ENCODE measurements at places on chromosomes 7 and 10.

GRCh38 chr7:94922457-94922856, 15.1 kb downstream of the PPP1R9A start:
- no peak for DNase-seq

DNA sequence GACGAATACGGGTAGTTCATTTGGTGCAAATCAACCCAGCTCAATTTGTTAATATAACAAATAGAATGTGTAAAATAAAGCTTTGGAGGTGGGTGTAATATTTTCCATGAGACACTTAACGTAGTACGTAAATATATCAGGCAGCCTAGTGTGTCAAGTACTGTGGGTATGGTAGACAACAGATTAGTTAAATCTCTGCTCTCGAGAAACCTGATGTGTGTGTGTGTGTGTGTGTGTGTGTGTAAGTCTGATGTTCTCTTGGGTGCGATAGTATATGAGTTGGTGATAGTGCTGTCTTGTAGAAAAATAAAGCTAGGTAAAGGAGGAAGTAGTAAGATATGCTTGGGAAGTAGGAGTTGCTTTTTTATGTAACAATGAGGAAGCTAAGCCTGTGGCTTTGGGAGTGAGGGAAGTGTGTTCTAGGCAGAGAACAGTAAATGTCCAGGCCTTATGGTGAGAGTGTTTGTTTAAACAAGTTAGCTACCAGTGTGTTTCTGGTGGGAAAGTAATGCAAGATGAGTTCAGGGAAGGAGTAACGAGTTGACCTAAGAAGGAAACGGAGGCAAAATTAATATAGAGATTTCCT, 26.1 kb downstream of the WAC start:
- no peak for DNase-seq

DNA sequence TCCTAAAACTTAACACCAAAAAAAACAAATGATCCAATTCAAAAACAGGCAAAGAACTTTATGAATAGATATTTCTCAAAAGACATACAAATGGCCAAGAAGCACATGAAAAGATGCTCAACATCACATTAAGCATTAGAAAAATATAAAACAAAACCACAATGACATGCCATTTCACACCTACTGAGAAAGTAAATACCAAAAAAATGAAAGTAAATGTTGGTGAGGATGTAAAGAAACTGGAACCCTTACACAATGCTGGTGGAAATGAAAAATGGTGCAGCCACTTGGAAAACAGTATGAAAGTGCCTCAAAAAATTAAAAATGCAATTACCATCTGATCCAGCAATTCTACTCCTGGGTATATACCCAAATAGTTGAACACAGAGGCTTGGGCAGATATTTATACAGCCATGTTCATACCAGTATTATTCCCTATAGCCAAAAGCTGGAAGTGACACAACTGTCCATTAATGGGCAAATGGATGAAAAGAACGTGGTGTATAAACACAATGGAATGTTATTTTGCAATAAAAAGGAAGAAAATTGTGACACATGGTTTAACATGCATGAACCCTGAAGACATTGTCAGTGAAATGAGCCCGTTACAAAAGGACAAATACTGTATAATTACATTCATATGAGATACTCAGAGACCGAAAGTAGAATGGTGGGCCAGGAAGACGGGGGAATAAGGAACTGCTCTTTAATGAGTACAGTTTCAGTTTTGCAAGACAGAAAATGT, 89.0 kb downstream of the JMJD1C start:
- DNase-seq: no peak

- DNase-seq: no peak
Observed at GRCh38 chr10:101485681-101486554, 102.1 kb downstream of the POLL start.

DNA sequence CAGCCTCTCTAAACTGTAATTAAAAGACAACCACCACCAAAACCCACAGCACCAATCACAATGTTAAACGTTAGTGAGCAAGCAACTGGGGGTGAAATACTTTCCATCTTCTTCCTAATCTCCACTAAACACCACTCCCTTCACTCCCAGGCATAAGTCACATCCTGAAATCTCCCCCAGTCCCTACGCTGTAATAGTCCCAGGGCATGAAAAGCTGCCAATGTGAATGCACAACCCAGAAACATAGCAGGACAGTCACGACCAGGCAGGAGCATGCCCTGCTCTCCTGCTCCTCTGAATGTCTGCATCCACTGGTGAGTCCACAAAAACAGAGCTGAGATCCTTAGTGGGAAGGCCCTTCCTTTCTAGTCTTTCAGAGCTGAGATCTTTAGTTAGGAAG, 288.9 kb downstream of the PARD3 start:
- DNase-seq: no peak

DNA sequence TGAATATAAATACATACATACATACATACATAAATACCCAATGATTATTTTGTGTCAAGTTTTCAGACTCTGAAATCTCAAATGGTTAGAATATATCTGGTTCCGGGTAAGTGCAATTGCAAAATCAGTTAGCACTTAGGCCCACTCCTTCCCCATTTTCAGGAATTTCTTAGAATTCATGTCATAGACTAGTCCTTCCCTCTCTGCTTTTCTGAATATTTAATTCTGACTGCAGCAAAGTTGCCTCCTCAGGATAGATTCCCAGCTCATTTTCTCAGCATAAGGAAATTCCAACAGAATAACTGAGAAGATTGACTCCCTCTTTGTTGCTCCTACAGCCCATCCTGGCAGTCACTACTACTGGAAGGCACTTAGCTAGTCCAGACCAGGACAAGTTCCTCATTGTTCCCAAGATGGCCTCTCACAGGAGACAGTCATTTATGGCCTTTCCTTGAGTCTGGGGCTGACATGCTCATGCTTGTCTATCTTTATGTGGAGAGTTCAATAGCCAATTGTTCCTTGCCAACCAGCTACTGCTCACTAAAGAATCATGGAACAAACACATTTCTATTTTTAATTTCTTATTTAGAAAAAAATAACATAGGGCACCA, 142.9 kb upstream of the ITGB1 start:
- DNase-seq: no peak

GRCh38 chr10:70834441-70835151, 18.8 kb downstream of the SGPL1 start:
- no peak for DNase-seq

DNA sequence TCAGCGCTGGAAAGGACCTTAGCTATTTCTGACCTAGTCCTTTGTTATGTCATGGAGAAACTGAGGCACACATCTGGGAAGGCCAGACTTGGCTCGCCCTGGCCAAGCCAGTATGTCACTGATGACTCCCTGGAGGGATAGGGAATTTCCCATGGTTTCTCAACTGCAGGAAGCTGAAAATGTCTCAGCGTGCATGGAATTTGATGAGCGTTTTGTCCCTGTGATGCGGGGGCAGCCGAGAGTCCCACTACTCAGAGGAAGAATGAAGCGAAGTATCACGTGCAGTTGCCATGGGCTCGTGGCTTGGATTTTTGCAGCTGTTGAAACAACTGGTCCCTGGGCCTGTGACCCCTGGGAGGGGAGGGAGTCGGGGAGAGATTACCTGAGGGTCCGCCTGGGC, 44.8 kb downstream of the CLIP2 start:
- no peak for DNase-seq

GRCh38 chr10:3902054-3902808, 117.2 kb upstream of the KLF6 start:
- DNase-seq: no peak

- no peak for DNase-seq
Observed at GRCh38 chr10:78494179-78494578, 460.5 kb downstream of the RPS24 start.

- no peak for DNase-seq
Observed at GRCh38 chr10:99233000-99233688, 2.5 kb downstream of the HPSE2 start.

DNA sequence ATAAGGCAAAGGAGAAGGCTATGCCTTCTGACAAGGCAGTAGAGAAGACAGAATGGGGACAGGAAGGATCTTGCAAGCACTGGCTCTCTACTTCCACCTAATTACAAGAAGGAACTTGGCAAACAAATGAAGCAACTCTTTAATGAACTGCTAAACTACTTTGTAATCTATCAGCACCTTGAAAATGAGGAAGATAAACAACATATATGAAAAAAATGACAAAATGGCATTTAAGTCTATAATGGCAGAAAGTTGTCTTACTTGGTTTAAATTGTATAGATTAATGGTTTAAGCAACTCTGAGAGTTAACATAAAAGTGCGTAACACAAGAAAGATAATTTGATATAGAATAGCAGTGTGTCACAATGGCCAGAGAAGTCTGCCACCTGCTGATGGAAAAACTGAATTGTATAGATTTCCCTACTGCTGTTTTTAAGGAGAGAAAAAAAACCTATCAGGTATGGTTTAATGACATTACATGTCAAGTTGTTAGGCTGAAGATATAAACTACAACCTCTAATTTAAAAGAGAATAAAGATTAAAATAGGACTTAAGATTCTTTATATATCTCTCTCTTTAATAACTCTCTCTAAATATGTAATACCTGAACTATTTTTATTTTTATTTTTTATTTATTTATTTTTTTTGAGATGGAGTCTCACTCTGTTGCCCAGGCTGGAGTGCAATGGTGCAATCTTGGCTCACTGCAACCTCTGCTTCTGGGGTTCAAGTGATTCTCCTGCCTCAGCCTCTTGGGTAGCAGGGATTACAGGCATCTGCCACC, 11.8 kb downstream of the NT5C3A start:
- DNase-seq: no peak

DNA sequence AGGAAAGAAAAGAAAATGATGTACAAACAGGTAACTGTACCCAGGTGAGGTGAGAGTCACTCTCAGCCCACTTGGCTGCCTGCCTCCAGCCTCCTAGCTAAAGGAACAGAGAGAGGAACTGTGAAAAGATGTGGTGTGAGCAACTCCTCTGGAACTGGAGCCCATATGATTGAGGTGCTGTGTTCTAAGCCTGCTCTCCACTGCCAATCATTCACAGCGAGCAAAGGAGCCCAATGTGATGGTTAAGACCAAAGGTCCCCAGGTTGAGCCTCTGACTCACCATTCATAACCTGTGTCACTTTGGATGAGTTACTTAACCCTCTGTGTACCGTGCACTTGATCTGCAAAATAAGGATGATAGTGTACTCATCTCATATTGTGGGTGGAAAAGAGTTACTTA, 868.1 kb upstream of the AUTS2 start:
- no peak for DNase-seq

DNA sequence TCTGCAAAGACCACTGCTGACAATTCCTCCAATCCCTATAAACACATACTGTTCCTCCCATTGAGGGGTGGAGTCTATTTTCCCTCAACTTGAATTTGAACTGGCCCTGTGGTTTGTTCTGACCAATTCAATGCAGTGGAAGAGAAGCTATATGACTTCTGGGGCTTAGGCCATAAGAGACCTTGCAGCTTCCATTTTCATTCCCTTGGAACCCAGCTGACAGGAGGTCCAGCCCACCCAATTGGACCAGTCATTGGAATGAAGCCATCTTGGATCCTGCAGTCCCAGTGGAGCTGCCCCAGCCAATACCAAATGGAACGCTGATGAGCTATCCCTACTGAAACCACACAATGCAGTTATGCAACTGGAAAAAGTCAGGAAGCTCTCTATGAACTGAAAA, 8.9 kb upstream of the TMED4 start:
- DNase-seq: no peak

DNA sequence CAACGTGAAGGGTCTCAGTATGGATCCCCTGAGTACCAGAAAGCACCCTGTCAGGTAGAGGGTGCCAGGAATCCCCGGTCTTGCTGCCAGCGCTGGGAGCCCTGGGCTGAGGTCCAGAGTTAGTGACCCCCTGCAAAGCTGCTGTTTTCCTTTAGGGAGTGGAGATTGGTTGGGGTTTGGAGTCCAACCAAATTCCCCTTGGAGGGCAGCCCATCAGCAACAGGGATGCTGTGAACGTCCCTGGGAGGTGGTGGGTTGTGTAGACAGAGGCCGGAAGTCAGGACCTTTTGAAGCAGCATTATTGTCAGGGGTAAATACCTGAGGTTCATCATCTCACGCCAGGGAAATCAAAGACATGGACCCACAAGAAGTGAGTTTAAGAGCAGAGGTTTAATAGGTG, 104.2 kb downstream of the COL26A1 start:
- no peak for DNase-seq

- no peak for DNase-seq
Observed at GRCh38 chr7:1569440-1569832, 396 bp downstream of the PSMG3 start.

- DNase-seq: no peak
Observed at GRCh38 chr10:15211464-15211979, 43.0 kb upstream of the NMT2 start.

Measured in stimulated activated CD8-positive, alpha-beta memory T cell treated with anti-CD3 and anti-CD28 coated beads, Interleukin-2, amount 100 ng/mL, for 1 hour (primary cell).